ENCODE measurements at places on chromosomes 3 and 15.

GRCh38 chr3:53764026-53764775 is 82.0 kb downstream of the CHDH start:
- no peak for DNase-seq

DNA sequence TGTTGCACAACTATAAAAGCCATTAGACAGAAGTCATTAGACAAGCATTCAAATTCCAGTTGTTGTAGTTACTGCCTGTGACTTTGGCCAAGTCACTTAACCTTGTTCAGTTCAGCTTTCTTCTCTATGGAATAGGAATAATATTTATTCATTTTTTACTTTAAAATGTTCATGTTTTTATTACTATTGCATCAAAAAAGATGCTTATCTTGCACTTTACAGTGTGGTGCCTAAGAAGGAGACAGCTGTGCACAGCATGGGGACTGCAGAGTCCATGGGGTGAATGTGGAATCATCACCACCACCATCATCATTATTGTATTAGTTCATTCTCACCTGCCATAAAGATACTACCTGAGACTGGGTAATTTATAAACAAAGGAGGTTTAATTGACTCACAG is 504.2 kb downstream of the SOX2 start:
- no peak for DNase-seq

GRCh38 chr3:111509308-111509707 is 32.7 kb upstream of the CD96 start:
- DNase-seq, result no peak

DNA sequence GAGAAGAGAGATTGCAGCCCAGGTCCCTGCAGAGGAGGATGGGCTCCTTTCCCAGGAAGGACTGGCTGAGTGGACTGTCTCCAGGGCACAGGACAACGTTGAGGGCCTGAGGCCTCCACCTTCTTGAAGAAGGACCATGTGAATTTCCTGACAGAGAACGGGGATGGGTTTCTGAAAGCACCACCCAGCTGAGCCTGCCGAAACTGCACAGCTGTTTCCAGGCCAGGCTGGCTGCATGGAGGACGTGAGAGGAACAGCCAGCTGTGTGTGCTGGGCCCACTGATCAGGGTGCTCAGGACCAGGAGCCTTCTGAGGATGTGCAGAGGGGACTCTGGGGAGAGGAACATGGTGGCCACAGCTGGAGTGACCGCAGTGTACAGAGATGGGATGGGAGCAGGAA is 39.2 kb downstream of the HMCES start:
- no peak for DNase-seq

DNA sequence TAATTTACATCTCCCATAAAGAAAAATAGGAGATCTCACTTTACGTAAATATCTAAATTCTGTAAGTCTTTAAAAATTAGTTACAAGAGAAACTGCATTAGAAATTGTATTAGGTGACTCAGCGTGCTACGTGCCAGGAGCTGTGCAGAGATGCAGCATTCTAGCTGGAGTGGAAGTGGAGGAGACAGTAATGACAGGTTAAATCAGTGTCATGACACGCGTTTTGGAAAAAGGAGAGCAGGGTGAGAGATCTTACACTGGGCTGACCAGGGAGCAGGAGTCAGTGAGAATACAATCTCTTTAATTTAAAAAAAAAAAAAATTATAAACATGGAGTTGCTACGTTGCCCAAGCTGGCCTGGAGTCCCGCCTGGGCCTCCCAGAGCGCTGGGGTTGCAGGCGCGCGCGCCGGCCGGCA is 635 bp downstream of the TUBGCP5 start:
- peak; percentile 69 for DNase-seq

GRCh38 chr3:60025096-60026050 is 975.5 kb upstream of the CFAP20DC start:
- DNase-seq, result no peak

DNA sequence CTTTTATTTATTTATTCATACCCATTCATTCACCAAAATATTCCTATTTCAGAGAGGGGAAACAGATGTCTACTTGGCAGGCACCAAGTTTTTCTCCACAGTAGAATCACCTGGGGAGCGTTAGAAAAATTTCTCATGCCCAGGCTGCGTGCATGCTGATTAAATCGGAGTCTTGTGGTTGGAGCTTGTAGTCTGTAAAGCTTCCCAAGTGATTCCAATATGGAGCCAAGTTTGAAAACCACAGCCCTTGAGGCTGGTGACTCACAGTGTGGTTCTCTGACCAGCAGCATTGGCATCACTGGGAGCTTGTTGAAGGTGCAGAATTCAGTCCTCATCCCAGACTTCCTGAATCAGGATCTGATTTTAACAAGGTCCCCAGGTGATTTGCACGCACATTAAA is 49.7 kb downstream of the PDHB start:
- DNase-seq, result peak; percentile 97

DNA sequence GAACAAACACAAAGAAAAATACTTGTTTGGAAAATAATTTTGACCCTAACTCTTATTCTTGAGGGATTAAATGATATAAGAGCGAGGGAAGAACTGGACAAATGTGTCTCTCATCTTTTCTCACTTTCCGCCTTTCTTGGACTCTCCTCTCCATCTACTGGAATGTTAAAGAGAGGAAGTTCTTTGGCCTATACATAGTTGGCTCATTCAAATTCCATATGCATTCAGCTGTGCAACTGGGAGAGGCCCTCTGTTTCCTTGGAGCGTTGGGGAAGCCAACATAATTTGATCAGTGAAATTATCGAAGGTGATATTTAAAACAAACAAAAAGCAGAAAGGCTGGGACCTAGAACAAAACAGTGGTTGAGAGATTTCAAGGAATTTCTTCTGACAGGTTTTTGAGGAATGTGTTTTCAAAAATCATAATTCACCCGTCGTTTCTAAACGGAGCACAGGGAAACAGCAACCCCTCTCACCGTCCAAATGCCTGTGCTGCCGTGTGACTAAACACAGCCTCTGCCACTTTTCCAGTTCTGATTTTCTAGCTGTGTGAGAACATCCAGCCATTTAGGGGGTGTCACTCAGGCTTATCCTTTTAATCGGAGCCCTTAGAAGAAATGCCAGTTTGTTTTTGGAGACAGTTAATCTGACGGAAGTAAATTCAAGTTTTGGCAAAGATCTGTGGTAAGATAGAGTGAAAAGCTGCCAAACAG is 489.9 kb downstream of the SOX2 start:
- no peak for DNase-seq

Measured in choroid plexus epithelial cell (primary cell).